ENCODE measurements at places on chromosomes 12 and 14. TPM values are rescaled to one million over a fixed set of nuclear protein-coding genes. Genes with fewer than 3 reads are reported as not detected.

Gene SLCO1C1
- total RNA-seq, result 0.35 TPM

Gene GLT8D2
- 1.6 TPM for total RNA-seq

Gene NTN4
- 12.4 TPM for total RNA-seq

Gene TEX22
- total RNA-seq, result 1.4 TPM

Gene WIF1
- not detected for total RNA-seq

Gene IPO8
- total RNA-seq, result 55.2 TPM

Gene IL26
- not detected for total RNA-seq

Gene TPPP2
- total RNA-seq, result 0.94 TPM

Gene NR4A1
- 52.0 TPM for total RNA-seq

Gene FAM186B
- 0.27 TPM for total RNA-seq

Gene HVCN1
- total RNA-seq, result 2.1 TPM

Gene FOXG1
- not detected for total RNA-seq

GRCh38 chr14:73143003-73143402 is 6.7 kb downstream of the PSEN1 start:
- DNase-seq, result no peak

DNA sequence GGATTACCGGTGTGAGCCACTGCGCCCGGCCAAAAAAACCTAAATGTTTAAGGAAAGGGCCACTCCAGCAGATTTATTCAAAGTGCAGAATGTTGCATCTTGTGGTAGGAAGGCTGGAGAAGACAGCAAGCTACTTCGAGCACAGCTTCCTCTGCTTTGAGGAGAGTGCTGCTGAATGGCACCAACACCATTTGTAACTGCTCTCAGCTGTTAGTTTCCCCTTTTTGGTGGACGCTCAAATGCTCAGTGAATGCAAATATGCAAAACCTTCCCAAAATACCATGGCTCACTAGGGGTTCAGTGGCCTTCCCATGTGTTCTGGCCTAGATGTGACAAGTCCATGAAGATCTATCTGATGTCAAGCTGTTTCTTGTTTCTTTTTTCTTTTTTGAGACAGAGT is 2.9 kb upstream of the TDRD9 start:
- no peak for DNase-seq

DNA sequence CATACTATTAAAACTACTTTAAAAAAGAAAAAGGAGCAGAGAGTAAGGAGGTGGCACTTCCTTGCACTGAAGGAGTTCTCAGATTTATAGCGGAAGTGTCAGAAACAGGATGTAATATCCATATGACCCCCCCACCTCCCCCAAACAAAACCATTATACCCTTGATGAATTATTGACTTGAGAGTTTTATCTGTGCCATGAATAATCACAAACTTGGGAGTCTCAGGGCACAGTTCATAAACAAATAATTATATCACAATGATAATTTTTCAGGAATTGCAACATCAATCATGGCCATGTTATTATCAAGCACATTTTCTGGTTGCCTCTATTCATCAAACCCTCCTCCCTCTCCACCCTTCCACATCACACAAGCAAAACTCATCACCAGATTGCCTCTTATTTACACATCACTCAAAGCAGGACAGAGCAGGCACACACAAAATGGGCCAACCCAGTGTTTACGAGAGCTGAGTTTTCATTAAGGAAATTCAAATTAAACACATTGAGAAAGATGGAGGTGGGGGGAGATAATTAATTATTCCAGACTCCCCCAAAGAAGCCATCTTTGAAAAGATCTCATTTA is 141.4 kb downstream of the EGLN3 start:
- DNase-seq, result no peak

DNA sequence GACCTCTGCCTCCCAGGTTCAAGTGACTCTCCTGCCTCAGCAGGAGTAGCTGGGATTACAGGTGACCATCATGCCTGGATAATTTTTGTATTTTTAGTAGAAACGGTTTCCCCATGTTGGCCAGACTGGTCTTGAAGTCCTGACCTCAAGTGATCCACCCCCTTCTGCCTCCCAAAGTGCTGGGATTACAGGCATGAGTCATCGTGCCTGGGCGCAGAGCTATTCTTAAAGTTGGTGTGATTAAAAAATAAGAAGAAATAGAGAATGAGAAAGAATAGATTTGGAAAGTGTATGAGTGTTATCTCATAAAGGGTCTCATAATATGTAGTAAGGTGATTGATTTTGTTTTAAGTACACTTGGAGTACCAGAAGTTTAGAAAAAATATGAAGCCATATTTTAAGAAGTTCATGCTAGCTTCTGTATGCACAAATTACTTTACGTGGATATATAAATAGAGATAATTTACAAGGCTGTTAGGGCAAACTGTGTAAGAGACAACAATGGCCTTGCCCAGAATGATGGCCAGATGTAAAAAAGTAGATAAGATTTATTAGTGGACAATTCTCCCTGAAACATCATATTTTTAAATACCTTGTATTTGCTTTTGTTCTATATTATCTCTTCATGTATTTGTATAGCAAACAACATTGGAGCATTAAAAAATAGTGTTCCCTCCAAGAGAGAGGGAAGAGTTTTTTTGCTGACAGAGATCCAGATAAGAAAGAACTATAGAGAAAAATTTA is 1108.5 kb downstream of the SLC16A7 start:
- no peak for DNase-seq

DNA sequence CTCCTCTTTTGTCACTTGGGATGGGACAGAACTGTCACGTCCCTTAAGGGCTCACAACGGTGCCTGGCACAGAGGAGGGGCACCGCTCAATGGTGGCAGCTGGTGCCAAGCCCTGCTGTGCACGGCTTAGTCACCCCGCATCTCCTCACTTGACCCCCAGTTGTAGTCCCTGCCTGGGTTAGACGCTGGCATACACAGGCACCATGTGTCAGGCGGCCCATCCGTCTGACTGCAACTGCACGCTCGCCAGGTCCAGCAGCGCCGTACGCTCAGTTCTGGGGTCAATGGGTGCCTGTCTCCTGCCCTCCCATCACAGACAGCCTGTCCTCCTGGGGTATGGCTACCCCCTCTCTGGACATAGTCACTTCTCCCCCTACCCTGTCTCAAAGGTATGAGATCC is 1.6 kb upstream of the PACS2 start:
- no peak for DNase-seq

GRCh38 chr12:51388069-51388799 is 3.0 kb downstream of the GALNT6 start:
- DNase-seq, result no peak

DNA sequence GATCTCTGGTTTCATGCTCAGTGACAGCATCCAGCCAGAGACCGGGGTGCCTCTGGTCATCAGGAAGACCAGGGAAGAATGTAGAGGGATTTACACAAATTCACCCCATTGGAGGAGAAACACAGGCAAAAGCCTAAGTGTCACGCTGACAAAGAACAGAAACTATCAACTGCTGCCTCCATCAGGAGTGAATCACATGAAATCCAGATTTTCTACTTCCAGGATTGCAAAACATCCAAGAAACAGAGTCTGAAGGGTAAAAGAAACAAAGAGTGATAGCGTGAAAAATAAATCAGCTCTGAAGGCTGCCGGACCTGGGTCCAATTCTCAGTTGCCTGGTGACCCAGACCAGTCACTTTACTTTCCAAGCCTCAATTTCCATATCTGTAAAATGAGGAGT is 136.1 kb upstream of the MAP1LC3B2 start:
- no peak for DNase-seq

GRCh38 chr12:85322715-85323114 is 42.7 kb downstream of the ALX1 start:
- DNase-seq, result no peak

GRCh38 chr14:91029456-91030217 is 30.8 kb downstream of the RPS6KA5 start:
- DNase-seq, result no peak

- DNase-seq, result no peak
These were observed 229.1 kb upstream of the CLEC14A start for GRCh38 chr14:38485026-38485425.

- DNase-seq, result no peak
These were observed 20.4 kb upstream of the BEGAIN start for GRCh38 chr14:100607611-100607956.

DNA sequence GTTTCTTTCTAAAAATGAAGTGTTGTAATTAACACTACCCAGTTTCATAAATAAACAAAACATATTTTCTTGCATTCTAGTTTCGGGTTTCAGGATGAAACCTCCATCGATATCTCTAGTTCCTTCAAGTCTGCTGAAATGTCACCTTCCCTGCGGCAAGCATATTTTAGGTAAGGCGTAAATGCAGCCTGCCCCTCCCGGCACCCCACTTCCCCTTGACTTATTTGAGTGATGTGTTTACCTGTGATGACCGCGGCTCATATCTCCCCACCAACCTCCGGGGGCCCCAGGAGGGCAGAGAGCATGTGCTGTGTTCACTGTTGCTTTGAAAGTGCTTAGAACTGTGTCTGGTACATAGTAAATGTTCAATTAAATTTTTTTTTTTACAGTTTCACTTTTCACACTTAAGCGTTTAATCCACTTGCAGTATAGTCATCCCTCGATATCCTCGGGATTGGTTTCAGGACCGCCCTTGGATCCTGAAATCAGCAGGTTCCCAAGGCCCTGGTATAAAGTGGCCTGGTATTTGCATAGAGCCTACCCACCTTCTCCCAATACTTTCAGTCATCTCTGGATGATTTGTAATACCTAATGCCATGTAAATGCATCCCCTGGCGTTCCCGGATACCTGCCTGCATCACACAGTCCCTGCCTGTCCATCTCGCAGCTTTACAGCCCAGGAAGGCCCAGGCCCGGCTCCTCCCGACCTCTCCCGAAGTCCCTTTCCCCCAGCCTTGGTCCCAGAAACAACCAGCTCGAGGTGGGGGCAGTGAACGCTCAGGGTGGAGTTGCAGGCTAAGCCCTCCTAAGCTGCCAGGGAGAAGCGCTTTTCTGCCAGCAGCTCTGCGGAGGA is 40.2 kb upstream of the FBRSL1 start:
- DNase-seq, result no peak

DNA sequence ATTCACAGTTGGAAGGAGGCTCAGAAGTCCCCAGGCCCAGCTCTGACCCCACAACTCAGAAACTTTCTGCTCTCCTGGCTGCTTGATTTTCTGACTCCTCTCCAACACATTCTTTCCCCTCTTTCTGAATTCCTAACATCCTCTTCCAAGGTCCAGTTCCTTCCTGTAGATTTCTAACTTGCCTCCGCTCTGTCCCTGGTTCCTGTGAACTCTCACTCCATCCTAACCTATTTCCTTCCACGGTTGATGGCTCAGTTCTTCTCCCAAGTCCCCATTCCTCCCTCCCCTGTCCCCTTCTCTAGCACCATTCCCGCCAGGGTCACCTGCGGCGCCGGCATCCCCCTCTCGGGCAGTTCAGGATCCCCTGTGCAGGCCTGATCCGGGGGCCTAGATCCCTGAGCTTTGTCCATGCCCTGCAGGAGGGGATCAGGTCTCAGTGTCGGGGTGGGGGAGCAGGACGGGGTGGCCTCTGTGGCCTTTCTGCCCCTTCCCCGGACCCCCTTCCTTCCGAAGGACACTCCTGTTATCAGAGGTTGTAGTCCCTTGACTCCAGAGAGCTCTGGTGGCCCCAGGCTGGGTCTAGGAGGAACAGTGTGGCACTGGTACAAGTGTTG is 6.0 kb upstream of the SLC22A17 start:
- DNase-seq, result no peak

- DNase-seq, result no peak
These were observed 167.4 kb downstream of the C12orf50 start for GRCh38 chr12:87861791-87862190.

DNA sequence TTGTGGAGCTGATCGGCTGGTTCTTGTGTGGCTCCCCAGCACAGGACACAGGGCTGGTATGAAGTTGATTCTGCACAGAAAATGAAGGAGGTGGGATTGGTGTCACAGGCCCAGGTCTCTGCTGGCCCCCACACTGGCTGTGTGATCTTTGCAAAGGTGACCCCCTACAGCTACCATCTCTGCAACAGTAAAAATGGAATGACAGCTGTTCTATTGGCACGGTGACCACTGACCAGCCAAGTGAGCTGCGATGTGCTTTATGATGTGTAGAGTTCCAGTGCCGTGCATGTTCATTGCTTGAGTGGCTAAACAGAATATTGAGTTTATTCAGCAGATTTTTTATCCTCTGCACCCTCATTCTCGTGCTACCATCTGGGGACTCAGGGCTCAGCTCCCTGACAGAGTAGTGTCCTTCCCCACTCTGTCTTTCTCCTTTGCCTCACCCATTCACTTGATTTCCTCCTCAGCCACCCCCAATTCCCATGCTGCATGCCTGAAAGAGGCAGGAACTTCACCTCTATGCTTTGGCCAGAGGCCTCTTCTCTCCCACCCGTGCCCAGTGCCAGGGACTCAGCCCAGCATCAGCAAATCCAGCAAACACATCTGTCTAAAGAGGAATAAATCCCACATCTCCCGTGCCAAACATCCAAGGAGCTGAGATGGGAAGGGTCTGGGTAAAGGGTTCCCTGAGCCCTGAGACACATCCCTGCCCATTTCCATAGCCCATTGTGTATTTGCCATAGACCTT is 21.2 kb downstream of the C14orf132 start:
- no peak for DNase-seq

All from colonic mucosa (tissue), 4 donors.